Right ventricle myocardium superior (tissue), 1 donor: ENCODE measurements at places on chromosomes 1 and 21.

DNA sequence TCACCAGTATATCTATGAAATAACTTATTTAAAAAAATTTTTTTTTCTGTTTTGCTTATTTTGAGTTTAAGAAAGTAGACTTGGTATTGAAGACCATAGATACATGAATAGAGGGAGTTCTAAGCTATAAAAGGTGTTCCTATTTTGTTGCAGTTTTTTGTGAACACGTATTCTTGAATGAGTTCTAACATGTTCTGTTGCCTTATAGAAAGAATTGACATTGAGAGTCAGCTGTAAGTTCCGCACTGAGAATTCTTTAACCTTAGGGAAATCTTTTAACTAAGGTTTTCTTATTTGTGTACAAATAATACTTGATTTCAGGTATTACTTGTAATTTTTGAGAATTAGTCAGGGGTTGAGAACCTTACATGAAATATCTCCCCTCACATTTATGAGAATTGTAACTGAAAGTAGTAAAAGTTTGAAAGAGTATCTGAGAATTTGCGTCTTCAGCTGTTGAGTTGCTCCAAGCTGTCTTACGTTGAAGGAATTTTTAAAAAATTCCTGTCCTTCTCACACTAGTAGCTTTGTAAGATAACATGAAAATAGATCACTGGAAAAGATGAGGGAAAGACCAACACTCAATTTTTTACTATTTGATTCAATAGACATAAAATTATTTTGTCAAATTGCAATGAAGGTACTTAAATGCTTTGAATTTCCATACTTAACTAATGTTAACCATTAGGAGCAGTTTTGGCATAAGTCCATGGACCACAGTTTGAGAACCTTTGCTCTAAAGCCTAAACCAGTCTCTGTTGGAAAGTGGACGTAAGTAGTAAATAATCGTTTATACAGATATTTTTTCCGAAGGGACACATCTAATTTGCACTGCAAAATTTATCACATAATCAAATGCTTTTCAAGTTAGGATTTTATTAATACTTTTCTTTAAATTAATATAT, 3.8 kb downstream of the DR1 start:
- no peak for DNase-seq

DNA sequence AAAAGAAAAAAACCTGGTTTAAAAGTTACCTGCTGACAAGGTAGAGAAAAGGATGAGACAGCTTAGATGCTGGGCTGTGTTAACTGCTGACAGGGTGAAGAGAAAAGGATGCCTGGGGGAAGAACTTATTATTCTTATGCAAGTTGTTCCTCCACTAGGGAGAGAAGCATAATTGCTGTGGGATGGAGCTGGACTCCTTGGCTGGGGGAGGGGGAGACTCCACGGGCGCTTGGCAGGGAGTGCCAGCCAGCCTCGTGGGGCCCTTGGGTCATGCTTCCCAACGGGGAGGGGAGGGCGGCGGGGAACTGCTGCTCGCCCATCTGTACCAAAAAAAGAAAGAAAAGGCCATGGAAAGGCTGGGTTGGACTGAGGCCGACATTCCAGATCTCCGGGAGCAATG, 47.2 kb downstream of the SYCP1 start:
- no peak for DNase-seq

GRCh38 chr1:198171667-198172540, 15.1 kb downstream of the NEK7 start:
- DNase-seq, result no peak

DNA sequence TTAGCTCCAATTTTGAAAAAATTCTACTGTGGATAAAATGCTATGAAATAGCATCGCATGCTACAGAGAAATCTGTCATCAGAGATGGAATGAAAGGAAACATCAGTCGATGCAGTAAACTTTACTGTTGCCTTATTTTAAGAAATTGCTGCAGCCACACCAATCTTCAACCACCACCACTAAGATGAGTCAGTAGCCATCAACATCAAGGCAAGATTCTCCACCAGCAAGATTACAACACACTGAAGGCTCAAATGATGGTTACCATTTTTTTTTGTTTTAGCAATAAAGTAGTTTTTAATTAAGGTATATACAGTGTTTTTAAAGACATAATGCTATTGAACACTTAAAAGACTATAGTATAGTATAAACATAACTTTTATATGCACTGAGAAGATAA, 95.6 kb upstream of the JUN start:
- DNase-seq, result no peak

DNA sequence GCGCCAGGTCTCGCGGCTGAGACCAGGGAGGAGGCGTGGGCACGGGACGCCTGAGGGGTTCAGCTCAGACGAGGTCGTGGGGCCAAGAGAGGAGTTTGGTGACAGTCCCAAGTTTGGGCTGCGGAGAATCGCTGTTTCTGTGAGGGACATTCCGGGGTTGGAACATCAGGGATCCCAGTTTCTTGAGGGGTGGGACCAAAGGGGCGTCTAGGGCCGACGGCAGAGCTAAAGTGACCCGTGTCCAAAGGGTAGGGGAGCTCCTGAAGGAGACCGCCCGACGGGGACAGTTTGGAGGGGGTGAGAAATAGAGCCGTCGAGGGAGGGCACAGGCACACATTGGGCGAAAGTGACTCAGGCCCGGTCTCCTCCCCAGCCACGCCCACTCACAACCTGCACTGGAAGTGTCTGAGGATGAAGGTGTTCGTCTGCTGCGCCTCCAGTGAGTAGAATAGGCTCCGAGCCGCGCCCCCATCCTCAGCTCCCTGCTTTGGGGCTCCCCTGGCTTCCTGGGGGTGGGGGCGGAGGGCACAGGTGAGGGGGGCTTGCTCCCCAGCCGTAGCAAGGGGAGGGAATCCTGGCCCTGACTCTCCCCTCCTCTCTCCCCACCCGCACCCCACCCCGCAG, 7.0 kb downstream of the EFNA3 start:
- peak; percentile 74 for DNase-seq

DNA sequence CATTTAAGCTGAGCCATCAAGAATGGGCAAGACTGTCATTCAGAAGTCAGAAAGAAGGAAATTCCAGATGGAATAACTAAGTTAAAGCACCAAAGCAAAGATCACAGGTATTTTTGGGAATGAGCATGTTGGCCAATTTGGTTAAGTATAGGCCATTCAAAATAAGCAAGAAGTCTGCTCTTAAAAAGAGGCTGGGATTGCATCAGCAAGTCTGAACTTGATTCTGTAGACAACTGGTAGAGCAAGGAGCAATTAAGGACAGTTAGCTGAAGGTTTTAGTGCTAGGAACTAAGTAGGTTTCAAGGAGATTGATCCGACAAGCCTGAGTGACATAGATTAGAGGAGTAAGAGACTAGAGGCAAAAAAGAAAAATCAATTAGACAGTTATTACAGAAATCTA, 8.4 kb downstream of the ANKRD45 start:
- no peak for DNase-seq

DNA sequence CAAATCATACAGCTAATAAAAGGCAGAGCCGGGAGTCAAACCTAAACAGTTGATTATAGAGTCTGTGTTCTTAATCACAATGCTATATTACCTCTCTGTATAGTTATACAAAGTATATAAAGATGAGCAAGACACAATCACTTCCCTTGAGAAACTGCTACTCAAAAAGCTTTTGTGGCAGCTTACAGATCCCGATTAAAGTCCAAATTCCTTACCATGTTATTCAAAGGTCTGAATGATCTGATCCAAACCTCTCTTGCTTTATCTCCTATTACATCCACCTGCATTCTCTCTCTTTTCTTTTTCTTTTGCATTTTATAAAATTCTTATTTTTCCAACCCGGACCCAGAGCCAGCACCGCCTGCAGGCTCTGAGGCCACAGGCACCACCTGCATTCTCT, 57.0 kb upstream of the MUTYH start:
- no peak for DNase-seq

DNA sequence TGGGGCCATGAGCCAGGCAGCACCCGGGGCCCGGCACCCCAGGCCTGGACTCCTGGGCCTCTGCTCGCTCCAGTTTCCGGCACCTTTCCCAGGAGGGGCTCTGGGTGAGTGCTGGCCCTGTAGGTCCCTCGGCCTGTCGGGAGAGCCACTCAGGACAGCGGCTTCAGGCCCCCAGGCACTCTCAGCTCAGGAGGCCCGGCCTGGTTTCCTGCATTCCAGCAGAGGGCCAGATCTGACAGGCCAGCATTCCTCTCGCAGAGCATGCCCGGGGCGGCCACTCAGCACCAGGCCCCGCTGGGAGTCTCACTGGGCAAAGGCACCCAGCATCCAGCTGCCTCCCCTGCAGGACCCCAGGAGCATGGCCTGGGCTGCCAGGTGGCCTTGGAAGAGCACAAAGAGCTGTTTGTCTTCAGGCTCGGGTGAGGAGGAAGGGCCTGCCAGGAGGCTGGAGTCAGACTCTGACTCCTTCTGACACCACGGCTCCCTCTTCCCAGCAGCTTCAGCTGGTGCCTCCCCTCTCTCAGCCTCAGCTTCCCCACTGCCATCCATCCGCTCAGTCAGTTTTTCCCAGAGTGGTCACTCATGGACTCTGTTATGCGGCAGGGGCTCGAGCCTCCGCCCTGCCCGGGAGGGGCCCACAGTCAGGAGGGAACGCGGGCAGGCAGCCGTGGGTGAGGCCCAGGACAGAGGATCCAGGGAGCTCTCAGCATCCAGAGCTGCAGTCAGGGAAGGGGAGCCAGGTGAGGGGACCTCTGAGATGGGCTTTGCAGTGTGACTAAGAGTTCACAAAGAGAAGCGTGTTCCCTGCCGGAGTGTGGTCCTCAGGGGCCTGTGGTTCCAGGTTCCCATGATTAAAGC, 51.7 kb downstream of the WNT9A start:
- peak; percentile 54 for DNase-seq

DNA sequence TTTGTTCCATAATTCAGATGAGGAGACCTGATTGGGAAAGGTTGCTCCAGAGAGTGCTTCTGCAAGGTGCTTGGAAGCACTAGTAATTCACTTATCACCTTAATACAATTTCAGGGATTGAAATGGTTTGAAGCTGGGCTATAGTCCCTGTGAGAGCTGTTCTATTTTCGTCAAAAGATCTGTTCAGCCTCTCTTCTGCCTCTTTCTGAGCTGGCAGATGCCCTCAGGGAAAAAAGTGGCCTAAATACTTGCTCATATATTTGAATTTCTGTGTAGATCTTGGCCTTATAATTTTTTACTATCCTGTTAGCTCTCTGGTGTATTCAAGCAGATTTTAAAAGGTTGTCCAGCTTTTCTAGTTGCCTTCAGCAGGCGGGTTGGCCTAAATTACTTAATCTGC, 22.3 kb downstream of the C1orf146 start:
- no peak for DNase-seq

DNA sequence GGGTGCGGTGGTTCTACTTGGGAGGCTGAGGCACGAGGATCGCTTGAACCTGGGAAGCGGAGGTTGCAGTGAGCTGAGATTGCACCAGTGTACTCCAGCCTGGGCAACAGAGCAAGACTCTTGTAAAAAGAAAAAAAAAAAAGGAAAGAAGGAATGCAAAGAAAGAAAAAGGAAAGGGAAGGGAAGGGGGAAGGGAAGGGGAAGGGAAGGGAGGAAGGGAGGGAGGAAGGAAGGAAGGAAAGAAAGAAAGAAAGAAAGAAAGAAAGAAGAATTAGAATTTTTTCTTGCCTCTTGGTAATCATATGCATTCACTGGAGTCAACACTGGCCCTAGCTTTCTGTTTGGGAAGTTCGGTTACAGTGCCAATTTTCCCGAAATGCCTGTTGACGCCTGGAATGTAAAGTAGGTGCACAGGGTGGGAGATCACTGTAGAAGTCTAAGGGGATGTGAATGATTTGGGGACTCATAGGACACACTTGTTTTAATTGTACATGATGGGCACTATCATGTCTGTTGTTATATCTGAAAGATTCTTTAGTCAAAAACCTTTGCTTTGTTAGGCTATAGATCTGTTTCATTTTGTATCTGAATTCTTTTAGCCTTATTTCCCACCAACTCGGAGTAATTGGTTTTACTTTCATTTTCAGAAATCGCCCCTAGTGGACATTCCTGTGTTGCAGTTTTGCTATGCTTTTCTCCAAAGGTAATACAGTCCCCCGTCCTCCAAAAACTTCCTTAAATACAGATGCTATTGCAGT, 59.8 kb upstream of the MORC3 start:
- no peak for DNase-seq
